ENCODE measurements at places on chromosomes 5 and 9.

GRCh38 chr5:127609957-127610356, 38.9 kb upstream of the CTXN3 start:
- no peak for DNase-seq

DNA sequence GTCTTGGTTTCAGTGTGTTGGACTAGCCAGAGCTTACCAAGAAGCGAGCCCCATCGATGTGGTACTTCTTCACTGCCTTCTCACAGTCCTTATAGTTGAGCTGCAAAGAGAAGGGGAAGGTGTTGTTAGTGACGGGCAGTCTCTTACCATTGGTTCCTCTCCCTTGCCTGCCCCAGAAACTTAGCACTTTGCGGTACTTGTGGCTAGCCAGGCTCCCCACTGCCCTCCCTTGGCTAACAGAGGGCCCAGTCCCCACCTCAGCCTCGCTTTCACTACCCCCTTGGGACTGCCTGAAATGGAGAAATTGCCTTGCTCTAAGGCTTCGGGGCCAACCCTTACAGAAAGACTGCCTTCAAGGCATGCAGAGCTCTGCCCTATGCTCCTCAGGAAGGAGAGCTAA, 4.3 kb downstream of the LCP2 start:
- DNase-seq = peak; percentile 49

- DNase-seq = no peak
Observed at GRCh38 chr5:95130941-95131340, 154.0 kb downstream of the MCTP1 start.

GRCh38 chr9:77957652-77958051, 74.0 kb downstream of the GNAQ start:
- no peak for DNase-seq

DNA sequence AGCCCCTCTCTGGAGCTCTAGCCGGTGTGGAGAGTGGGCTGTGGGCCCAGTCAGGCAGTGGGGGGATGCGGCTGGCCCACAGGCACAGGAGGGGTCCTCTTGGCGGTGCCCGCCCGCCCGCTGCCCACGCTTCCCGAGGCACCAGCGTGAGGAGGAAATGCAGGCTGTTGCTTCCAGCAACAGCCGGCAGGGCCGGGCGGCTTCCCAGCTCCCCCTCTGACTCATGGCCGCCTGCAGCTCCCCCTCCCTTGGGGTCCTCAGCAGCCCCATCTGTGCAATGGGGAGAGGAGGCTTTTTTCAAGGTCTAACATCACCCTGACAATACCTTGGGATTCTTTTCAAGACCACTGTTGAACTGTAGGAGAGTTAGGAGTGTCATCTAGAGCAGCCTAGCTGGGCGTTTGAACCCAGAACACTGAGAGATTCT, 10.4 kb downstream of the CXXC5 start:
- DNase-seq = no peak

DNA sequence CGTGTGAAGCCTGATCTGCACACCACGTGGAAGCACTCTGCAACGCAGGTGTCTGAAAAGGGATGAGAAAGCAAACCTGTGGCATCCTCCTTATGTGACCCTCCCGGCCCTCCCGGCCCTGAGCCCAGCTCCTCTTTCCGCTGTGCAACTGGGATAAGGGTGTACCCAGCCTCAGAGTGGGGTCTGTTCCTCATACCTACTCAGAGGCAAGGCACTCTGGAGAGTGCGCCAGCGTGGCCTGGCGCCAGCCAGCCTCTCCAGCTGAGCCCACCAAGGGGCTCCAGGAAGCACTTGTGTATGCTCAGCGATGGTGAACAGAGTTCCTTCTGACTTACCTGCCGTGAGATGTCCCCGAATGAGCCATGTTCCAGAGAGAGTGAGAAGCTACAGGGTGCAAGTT, 102.8 kb downstream of the IRX1 start:
- DNase-seq = no peak

GRCh38 chr9:1929722-1930244, 85.4 kb upstream of the SMARCA2 start:
- DNase-seq = no peak

DNA sequence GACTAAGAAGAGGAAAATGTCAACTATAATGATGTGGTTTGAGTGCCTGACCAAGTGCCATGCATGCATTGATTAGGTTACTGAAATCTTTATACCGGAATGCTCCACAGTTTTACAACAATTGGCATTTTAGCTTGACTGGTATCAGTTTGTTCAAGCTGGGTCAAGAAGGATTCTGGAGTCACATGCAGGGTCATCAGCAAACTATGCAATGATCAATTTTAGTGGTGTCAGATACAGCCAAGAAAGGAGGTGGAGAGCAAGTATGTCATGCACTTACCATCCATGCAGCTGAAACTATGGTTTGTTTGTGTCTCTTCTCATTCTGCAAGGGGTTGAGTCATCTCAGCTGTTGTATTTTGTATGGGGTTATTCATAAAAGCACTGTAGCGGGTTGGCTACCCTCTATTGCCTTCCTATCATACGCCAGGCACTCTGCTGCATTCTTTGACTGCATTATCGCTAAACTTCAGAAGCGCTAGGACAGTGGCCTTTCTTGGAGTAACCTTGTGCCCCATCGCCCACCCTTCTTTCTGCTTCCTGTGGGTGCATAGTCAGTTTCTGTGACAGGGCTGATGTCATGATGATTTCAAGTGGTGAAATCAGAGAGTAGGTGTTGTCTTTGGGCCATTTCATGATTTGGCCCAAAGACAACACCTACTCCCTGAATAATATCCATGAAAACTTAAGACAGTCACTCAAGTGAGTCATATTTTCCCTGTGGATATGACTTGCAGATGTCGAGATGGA, 145.4 kb downstream of the MTX3 start:
- no peak for DNase-seq

DNA sequence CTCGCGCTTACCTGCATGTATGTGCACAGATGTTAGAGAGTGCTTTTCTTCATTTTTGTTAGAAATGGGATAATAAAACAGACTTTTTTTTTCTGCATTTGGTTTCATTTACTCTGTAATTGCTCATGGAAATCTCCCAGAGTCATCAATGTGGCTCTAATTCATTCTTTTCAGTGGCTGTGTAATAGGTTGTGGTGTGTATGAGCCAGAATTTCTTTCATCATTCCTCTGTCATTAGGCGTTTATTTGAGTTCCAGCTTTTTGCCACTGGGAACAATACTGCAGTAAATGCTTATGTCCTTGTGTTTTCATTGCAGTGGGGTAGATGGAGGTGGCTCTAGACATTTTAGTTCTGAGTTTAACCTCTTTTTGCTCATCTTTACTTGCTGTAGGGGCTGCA, 118.9 kb downstream of the NXNL2 start:
- DNase-seq = no peak

- DNase-seq = no peak
Observed at GRCh38 chr5:138186002-138186447, 7.1 kb downstream of the KIF20A start.

GRCh38 chr9:98506422-98507054, 202.2 kb downstream of the GABBR2 start:
- DNase-seq = no peak

DNA sequence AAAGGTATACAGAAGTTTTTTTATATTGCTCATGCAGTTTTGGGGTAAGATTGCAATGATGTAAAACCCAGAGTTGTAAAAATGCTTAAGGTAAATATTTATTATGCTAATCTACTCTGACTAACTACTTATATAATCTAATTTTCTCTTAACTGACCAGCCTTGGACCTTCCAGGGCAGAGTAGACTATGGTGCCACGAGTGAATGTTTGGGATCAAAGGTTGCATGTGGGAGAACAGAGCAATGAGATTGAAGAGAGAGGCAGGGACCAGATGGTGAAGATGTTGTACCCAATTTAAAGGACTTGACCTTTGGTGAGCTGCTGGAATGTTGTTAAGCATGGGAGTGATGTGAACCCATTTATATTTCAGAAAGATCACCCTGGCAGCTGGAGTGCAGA, 34.8 kb upstream of the PANK3 start:
- no peak for DNase-seq

- DNase-seq = peak; percentile 2
Observed at GRCh38 chr5:126339215-126339805, 83.9 kb upstream of the GRAMD2B start.

- no peak for DNase-seq
Observed at GRCh38 chr5:383621-384020, 59.4 kb upstream of the EXOC3 start.

DNA sequence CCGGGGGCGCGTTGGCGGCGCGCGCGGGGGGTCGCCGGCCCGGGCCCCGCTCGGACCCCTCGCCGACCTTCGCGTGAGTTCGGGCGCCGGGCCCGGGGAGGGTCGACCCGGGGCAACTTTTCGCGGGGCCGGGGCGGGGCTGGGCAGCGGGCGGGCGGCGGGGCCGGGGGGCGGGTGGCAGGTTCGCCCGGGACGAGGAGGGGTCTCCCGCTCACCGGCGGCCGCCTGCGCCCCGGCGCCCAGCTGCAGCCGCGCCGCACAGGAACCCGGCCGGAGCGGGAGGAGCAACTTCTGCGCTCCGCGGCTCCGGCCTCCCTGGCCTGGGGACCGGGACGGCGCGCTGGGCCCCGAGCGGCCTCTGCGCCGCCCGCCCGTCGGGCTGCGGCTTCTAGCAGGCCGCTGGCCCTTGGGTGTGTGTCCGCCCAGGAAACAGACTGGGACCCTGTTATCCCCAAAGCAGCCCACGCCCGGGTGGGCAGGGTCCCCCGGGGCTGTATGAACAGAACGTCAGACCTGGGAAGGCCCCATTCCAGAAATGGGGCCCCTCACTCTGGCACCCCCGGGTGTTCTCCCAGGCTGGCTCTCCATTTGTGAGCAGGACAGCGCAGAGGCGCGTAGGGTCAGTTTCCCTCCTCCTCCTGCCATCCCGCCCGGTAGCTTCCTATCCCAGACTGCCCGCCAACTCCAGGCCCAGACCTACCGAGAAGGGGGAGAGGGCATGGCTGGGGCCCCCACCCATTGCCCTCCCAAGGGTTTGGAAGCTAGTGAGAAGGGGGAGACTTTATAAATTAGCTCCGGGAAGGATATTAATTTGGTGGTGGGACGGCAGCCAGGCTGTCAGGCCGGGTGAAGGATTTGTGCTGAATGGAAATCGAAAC, 708 bp downstream of the RXRA start:
- DNase-seq = no peak

DNA sequence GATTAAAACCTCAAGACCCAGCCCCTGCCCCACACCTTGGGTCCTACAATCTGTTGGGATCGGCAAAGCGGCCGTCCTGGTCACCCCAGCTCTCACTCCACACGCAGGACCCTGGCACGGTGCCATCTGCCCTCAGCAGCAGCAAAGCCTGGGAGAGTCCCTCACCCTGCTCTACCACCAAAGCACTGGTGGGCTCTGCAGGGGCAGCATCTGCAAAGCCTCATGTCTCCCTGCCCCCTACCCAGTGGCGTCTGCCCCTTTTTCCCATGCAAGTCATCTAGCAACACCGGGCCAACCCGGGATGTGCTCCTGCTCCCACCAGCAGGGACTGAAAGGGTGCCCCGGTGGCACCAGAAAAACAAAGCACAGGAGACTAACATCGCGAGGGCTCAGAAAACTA, 19.6 kb upstream of the CNOT6 start:
- no peak for DNase-seq

- DNase-seq = no peak
Observed at GRCh38 chr5:172800088-172800551, 29.1 kb upstream of the DUSP1 start.

DNA sequence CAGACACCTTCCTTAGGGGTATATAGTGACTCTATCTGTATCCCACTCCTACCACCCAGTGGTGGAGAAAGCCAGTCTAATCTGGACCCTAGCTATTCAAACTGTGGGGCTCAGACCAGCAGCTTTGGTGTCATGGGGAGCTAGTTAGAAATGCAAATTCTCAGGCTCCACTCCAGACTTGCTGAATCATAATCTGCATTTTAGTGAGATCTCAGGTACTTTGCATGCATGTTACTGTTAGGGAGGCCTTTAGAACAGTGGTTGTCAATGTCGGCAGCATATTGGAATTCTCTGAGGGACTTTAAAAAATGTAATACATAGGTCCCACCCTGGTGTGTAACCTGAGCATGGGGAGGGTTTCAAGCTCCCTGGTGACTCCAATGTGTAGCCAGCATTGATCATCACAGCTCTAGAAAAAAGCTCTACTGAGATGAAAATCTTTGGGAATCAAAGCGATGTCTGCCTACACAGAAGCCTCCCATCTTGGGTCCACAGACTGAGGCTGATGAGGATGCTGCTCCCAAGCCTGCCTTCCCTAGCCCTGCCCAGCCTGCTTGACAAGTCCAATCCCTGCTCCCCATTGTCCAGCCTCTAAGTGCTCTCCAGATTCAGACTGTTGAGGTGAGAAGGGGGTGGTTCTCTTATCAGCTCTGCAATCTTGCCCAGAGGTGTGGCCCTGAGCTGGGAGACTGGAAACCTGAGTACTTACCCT, 11.9 kb upstream of the GM2A start:
- DNase-seq = no peak

DNA sequence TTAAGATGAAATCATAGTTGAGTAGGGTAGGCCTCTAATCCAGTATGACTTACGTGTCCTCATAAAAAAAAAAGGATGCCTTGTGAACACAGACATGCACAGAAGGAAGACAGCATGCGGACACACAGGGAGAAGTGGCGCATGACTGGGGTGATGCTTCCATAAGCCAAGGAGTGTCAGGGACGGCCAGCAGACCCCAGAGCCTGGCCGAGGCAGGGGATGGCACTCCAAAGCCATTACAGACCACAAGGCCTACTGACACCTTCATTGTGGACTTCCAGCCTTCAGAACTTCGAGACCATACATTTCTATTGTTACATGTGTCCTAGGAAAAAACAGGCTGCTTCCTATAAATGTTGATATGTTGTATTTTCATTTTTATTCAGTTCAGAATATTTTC, 19.9 kb downstream of the EHMT1 start:
- DNase-seq = no peak

- DNase-seq = no peak
Observed at GRCh38 chr9:32136700-32137339, 247.6 kb upstream of the ACO1 start.

DNA sequence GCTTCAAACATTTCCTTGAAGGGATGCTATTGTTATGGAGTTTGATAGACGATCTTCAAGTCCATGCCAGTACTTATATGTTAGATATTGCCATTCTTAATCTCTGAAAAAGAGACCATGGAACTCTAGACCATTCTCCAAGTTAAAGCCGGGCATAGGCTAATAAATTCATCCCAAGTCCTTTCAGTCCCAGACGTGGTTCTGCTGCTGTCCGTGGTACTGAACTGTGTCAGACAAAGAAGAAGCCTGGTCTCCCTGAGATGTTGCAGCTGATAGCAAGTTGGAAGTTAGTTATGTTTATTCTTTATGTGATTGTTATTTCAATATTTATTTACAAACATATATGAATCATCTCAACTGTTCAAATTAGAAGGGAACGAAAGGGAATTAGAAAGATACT, 158.7 kb downstream of the NMUR2 start:
- no peak for DNase-seq

DNA sequence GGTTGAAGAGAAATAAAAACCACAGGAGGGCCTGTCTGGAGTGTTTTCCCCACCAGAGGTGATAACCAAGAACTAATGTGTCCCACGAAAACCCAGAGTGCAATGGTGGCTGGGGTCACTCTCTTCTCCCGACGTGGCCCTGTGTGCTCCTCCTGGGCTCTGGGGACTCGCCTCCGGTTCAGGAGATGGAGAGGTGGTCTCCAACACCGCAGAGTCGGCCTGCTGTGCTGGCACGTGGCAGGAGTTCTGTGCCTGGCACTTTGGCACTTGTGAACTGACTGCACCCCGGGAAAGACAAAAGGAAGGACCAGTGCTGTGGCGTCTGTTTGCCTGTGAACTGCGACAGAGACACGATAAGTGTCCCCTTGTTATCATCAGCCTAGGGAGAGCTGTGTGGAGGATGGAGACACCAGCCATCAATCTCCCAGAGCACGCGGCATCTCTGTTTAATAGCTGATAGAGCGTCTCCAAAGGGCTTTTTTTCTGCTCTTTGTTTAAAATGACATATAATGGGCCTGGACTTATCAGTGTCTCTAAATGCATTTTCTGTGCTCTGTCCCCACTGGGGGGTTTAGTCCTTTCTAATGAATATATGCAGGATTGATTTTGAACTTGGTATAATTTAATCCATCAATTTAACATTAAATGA, 98.3 kb downstream of the MRPL36 start:
- no peak for DNase-seq

Measured in effector memory CD4-positive, alpha-beta T cell (primary cell).